Stimulated activated CD8-positive, alpha-beta memory T cell treated with anti-CD3 and anti-CD28 coated beads, Interleukin-15, amount 100 ng/mL, for 24 hours (primary cell): ENCODE measurements at places on chromosomes 16 and 17.

GRCh38 chr17:80817861-80818260 is 173.8 kb upstream of the CHMP6 start:
- DNase-seq = no peak

DNA sequence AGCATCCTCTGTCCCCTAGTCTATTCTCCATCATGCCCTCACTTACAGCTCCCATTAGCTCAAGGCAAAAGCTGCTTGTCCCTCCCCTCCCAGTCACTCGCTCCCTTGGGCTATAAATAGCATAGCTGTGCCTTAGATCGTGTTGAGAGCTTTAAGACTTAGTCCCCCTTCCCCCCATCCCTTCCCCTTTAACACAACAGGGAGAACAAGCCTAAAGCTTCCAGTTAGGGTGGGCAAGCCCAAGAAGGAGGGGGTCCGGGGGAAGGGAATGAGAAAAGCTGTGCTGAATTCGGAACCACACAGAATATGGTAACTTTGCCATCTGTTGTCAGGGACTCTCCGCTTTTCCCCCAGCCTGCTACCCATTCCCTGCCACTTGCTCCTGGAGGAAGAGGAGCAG is 4.9 kb upstream of the HIGD1B start:
- DNase-seq = no peak

- no peak for DNase-seq
These were observed 48.4 kb downstream of the RNF157 start for GRCh38 chr17:76191896-76192295.

GRCh38 chr17:82794781-82795482 is 43.1 kb downstream of the TBCD start:
- DNase-seq = no peak

DNA sequence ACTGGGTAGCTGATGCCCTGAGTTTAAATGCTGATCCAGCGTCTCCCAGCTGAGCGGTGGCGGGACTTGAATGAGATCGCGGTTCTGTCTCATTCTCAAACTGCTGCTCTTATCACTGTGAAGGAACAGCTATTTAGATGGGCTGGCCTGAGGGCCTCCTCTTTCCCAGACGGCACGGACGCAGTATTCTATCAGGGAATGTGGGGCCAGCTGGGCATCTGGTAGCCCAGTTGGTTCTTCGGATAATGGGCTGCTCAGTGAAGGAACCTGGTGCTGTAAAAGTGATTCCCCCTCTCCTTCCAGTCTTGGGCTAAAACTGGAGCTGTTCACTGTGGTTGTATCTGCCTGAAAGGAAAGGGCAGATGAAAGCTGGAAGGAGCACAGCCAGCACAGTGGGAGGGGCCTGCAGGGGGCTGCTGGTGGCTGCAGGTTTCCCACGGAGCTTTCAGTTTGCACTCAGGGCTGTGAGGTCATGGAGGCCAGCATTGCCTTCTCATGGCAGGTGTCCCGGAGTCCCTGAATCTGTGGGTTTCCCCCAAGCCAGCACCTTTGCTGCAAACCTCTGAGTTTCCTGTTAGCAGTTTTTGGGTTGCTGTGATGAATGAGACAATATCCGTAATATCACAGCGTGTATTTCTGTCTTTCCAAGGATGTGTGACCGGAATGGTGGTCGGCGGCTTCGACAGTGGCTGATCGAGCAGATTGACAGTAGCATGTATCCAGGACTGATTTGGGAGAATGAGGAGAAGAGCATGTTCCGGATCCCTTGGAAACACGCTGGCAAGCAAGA is 3.6 kb downstream of the IRF8 start:
- no peak for DNase-seq

DNA sequence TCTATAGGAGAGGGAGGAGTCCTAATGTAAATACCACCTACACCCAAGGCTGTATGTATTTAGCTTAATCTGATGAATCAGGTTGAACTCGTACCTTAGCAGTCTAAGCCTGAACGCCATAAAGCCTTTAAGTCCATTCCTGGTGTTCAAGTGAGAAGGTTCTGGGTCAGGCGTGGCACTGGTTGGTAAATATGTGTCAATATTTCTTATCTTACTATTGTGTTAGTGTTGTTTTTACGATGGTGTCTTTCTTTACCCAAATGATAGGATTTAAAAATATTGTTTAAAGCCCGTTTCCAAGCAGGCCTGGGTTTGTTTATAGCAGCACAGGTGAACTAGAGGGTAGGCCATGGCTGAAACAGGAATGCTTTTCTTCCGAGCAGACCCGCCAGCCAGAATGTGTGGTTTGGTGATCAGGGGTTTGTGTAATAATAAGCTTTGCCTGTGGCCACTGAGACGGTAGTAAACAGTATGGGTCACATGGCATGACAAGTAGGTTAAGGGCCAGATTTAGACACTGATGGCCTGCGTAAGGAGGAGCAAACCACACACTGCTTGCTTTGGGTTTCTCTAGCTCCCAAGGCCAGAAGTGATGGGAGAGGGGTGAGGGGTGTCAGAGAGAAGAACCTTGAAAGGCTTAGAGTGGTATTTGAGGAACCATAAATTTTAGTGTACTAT is 3.3 kb downstream of the TMEM94 start:
- DNase-seq = no peak

DNA sequence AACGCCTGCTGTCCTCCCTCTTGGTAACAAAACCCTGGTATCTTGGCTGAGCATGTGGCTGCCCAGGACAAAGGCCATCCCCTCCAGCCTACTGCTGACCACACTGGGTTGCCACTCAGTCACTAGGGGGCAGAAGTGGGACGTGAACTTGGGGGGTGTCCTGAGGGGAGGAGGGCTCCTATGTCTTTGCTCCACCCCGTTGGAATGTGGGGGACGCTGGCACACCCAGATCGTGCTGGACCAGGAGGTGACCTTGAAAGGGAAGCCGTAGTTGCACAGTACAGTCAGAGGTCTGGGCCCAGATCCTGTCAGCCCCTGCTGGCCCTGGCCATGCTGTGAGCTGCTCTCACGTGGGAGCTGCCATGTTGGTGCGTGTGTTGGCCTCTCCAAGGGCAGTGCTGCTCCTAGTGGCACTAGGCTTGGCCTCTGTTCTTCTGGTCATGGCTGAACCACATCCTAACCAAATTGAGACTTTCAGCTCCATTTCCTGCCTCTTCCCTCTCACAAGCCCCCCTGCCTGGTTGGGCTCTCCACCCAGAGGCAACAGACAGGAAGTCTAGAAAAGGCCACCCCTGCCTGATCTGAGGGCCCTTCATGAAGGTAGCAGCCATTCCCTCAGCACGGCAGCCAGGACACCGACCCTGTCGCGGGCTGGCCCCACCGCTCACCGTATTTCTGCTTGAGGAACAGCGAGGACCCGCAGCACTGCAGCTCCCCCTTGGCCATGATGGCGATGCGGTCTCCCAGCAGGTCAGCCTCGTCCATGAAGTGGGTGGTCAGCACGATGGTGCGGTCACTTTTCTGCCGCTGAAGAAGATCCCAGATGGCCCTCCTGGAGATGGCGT is 29.0 kb upstream of the RNPS1 start:
- no peak for DNase-seq

- no peak for DNase-seq
These were observed 4.5 kb upstream of the PHKG2 start for GRCh38 chr16:30743716-30744115.

GRCh38 chr16:82761858-82762257 is 135.1 kb downstream of the CDH13 start:
- DNase-seq = no peak

GRCh38 chr17:73237714-73238113 is 24.0 kb downstream of the CPSF4L start:
- no peak for DNase-seq

DNA sequence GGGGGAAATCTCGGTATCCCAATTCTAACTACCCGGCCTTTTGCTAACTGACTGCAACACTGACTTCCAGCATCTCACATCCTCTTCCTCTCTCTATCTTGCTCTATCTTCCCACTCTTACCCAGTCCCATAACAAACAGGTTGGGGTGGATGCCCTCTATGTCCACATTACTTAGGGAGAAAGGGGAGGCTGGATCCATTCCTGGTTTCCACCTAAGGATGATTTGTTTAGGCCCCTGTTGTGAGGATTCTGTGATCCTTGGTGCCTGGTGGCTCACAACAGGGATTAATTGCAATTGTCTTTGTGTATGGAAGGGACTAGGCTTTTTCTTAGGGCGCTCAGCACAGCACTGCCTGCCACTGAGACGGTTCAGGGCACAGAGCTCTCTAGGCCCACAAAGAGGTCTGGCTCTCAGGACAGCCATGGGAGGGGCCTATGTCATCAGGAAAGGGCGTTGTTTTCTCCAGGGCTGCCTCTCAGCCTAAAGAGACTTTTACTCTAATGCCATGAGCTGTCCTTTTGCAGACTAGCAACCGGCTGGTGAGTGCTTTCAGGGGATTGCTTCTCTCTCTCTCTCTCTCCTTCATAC is 612.1 kb upstream of the SALL1 start:
- no peak for DNase-seq

DNA sequence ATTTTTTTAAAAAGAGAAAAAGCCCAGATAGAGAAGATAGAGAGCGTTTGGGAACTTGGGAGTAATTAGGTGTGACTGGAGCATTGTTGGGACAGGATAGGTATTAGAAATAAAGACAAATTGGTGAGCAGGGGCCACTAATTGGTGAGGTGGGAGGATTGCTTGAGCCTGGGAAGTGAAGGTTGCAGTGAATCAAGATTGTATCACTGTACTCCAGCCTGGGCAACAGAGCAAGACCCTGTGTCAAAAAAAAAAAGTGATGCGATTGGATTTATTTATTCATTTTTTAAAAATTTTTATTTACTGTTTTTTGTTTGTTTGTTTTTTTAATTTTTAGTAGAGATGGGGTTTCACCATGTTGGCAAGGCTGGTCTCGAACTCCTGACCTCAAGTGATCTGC is 5.1 kb downstream of the CASC3 start:
- no peak for DNase-seq

DNA sequence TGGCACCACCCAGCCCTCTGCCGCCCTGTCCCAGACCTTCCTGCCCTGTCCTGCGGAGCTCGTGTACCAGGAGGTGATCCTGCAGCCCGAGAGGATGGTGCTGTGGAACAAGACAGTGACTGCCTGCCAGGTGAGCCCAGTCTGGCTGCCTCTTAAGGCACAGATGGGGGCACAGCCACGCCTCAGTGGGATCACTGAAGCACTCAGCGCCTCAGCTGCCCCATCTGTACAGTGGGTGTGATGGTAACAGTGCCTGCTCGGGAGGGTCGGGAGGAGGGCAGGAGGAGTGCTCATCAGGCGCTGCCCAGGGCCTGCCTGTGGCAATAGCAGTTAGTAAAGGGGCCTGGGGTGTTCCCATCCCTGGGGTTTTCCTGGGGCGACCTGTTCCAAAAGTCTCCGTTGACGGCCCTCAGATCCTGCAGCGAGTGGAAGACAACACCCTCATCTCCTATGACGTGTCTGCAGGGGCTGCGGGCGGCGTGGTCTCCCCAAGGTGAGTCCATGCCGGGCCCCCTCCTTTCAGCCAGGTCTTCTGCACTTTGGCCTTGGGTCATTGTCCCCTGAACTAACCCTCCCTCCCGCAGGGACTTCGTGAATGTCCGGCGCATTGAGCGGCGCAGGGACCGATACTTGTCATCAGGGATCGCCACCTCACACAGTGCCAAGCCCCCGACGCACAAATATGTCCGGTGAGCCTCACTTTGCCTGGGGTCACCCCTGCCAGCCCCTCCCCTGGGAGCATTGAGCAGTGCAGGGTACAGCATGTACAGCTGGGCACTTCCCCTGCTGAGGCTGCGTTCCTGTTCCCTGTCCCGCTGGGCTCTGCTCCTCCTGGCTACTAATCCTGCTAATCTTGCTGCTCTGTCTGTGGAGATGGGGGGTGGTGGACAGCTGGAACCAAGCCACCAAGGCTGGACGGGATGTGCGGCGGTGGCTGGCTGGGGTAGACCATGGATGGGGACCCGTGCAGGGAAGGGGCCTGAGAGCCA is 4.5 kb upstream of the TCAP start:
- DNase-seq = no peak

DNA sequence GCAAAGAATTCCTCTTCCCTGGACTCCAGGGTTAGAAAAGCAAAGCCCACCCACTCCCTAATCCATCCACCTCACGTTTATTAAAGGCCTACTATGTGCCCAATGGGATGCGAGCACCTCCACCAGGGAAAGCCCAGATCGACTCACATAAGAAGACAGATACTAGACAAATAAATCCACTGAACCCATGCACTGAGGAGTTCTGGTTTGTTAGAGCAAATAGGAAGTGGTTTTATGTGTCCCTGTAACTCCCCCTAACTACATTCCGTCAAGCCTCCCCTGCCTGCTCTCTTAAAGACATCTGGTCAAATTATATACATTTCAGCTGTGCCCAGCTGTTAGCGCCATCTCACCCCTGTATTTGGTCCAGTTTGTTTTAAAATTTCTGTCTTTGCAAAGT is 218.5 kb upstream of the RPL38 start:
- no peak for DNase-seq

GRCh38 chr17:27802033-27802432 is 1.7 kb upstream of the NOS2 start:
- no peak for DNase-seq

- DNase-seq = no peak
These were observed 151.3 kb upstream of the SOX9 start for GRCh38 chr17:71969500-71969899.

- DNase-seq = no peak
These were observed 46.2 kb downstream of the GNAO1 start for GRCh38 chr16:56237451-56237930.

DNA sequence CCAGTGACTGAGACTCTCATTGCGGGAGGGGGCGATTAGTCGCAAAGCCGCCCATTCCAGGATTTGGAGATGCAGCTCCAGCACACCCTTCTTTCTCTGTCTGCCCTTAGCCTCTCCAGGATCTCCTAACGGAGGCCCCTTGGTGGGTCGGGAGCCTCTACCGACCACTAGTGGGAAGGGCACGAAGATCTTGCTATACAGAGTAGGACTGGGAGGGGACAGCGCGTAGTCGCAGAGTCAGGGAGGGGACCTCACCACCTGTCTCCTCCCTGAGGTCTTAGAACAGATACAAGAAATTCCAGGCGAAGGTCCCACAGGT is 588 bp upstream of the SMTNL2 start:
- DNase-seq = no peak

DNA sequence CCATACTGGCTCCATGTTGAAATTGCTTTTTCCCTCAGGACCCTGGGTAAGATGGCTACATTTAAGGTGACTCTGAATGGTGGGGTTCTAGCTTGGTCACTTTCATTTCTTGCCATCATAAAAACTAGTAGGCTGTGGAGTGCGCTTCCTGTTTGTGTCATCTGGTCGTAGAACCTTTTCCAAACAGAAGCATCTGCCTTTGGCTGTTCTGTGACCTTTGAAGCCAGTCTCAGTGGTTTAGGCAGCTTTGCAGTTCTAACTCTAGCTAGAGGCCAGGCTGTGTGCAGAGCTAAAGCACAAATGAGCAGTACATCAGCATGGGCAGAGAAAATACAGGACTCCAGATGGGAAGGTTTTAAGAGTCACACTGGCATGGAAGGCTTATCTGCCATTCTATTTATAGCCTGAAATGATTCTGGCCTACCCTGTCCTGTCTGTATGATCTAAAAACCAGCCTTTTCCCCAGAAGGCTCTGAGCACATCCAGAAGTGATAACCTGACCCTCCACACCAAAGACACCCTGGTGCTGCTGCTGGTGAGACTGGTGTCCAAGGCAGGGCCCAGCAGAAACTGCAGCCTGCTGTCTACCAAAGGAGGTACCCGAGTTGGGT is 8.6 kb downstream of the ESRP2 start:
- DNase-seq = no peak
